ENCODE measurements at places on chromosomes 1 and 21.

GRCh38 chr1:210477328-210477924 is 148.7 kb downstream of the HHAT start:
- no peak for DNase-seq

GRCh38 chr1:175679981-175680652 is 63.3 kb downstream of the TNR start:
- no peak for DNase-seq

GRCh38 chr1:76759950-76760349 is 107.3 kb upstream of the ST6GALNAC5 start:
- DNase-seq, result peak; percentile 44

DNA sequence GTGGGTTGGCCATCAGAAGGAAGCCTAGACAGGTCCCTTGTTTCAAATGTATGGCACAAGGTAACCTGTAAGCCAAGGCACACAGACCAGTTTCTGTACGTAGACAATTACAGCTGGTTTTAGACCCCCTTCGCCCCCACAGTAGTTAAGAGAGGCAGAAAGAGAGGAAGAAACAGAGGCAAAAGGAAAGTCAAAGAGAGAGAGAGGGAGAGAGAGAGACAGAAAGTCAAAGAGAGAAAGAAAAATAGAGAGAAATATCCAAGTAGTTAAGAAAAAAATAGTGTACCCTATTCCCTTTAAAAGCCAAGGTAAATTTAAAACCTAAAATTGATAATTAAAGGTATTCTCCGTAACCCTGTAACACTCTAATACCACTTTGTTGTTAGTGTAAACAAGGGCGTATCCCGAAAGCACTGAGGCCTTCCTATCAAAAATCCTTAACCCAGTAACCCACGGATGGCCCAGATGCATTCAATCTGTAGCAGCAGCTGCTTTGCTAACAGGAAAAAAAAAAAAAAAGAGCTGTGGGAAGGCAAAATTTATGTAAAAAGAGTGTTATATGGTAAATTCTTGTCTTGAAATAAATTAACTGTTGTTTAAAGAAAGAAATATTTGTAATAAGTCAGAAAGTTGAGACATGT is 49.4 kb downstream of the ADCY10 start:
- DNase-seq, result no peak

- no peak for DNase-seq
These were observed 6.9 kb upstream of the PRSS38 start for GRCh38 chr1:227808566-227808965.

- DNase-seq, result peak; percentile 18
These were observed 64.6 kb downstream of the UBIAD1 start for GRCh38 chr1:11337580-11338073.

GRCh38 chr21:42222386-42222785 is 3.4 kb downstream of the ABCG1 start:
- DNase-seq, result no peak

Measured in fibroblast of skin of abdomen (primary cell).